NCI-H82 (cell line): ENCODE measurements at places on chromosomes 11 and 22.
A peak's percentile ranks its signal among the peaks of the same experiment; 100 is the strongest.

GRCh38 chr11:122399375-122399774 is 256.1 kb upstream of the UBASH3B start:
- DNase-seq: no peak

- no peak for DNase-seq
Measured at GRCh38 chr11:35334385-35335090, 84.8 kb downstream of the SLC1A2 start.

GRCh38 chr11:118842369-118842768 is 41.3 kb upstream of the CXCR5 start:
- DNase-seq: no peak

DNA sequence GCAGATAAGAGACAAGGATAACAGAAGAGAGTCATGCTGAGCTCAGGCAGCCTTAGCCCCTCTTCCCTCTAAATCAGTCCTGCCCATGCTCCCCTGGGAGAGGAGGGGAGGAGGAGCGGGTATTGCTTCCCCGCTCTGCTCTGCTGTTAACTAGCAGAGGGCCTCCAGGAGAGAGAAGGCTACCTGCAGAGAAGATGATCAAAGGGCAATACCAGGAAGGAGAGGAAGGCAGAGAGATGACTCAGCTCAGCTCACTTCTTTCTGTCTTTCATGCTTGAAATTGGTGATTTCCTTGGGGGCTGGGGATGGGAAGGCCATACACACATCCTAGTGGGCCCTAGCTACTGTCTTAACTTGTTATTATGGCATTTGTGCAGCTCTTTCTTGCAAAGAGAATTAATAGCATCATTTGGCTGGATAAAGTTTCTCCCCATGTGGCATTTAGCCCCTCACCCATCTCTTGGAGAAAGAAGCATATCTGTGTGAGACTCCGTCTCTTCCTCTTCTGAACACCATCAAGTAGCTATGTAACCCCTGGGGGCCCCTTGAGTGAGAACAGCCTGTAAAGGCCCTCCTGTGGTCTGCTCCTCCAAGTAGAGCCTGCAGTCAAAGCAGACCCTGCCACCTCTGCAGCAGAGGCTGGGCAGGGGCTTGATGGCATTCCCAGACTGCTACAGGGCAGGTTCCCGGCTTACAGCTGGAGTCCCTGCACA is 33.4 kb upstream of the AMOTL1 start:
- peak; percentile 87 for DNase-seq

- DNase-seq: no peak
Measured at GRCh38 chr22:46007003-46007847, 30.3 kb upstream of the WNT7B start.

DNA sequence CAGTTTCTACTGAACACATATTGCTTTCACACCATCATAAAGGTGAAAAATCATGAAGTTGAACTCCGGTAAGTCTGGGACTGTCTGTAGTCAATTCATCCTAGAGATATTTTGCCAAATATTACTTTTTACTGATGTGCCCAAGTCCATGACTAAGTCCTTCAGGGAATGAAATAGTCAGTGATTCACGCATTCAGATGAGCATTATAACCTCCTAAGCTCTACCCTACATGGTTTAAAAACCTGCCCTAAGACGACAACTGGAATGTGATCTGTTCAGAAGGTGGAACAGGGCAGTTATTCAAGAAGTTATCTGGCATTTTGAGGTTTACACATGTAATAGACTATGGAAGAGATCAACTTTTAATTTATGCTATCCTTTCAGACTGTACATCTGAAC is 125.6 kb downstream of the TRPC6 start:
- DNase-seq: no peak

- DNase-seq: no peak
Measured at GRCh38 chr11:120610111-120610510, 98.6 kb downstream of the GRIK4 start.

DNA sequence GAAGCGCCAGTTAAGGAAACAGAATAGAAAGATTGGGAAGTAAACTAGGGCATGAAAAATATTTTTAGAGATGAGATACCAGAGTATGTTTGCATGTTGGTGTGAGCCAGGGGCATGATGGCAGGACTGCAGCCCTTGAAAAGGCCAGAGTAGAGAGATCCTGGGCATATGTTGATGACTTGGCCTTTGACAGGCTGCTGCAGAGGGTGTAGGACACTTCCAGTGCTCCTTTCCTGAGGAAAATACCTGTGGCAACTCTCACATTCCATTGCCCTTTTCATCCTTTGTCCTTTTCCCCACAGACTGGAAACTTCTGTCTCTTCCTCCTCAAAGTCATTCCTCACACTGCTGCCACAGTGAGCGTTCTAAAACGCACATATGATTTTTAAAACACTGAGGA is 150.7 kb upstream of the CCDC90B start:
- DNase-seq: no peak

- no peak for DNase-seq
Measured at GRCh38 chr11:20782775-20783174, 113.4 kb downstream of the NELL1 start.

GRCh38 chr11:12100841-12101242 is 9.5 kb upstream of the MICAL2 start:
- DNase-seq: no peak

- DNase-seq: no peak
Measured at GRCh38 chr11:112759418-112759817, 201.8 kb upstream of the NCAM1 start.

GRCh38 chr22:31561238-31561887 is 65.0 kb downstream of the SFI1 start:
- peak; percentile 93 for DNase-seq

GRCh38 chr11:69027704-69028372 is 14.8 kb upstream of the MRGPRF start:
- DNase-seq: no peak

DNA sequence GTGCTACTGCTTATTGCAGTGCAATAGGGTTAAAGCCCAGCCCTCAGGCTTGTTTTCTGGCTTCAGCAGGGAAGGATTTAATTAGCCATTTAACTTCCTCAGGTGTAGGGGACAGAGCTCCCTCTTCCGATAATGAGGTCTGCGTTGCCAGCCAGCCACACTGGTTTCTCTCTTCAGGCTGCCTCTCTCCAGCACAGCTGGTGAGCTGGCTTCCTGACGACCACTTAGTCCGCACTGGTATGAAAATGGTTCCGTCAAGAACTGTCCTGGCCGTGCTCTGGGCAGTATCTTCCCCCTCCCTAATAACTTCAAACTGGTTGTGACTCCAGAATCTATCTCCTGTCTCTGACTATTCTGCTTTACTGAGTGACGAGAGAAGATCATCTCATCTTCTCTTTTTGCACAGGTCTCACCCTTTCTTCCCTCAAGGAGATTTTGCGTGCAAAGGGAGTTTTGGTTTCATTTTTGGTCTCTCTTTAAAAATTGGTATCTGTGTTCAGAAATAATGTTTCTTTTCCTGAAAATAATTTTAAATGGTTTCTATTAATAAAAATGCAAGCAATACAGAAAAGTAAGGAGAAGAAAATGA is 49.2 kb downstream of the CNTN5 start:
- DNase-seq: no peak

DNA sequence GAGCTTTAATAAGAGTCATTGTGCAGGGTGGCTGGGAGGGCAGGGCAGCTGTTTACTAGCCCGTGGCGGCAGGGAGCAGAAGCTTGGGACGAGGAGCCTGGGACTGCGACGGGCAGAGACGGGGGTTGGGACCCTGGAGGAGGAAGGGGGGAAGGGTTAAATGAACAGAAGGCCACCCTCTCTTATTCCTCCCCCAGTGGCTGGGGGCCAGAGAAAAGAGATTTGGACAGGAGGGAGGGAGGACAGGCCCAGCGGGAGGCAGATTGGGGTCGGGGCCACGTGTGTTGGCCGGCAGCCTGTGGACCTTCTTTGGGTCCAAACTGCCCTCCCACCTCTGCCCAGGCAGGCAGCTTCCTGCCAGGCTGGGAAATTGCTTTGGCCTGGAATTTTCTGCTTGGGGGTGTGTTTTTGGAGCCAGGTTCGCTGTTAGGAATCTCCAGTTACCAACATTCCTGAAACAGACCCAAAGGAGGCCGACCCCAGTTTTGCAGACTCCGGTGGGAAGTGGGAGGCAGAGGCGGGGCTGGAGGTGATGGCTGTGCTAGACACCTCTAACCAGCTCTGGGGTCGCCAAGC is 50.2 kb downstream of the APOL3 start:
- DNase-seq: no peak

GRCh38 chr11:19792510-19792909 is 79.9 kb downstream of the NAV2 start:
- no peak for DNase-seq

DNA sequence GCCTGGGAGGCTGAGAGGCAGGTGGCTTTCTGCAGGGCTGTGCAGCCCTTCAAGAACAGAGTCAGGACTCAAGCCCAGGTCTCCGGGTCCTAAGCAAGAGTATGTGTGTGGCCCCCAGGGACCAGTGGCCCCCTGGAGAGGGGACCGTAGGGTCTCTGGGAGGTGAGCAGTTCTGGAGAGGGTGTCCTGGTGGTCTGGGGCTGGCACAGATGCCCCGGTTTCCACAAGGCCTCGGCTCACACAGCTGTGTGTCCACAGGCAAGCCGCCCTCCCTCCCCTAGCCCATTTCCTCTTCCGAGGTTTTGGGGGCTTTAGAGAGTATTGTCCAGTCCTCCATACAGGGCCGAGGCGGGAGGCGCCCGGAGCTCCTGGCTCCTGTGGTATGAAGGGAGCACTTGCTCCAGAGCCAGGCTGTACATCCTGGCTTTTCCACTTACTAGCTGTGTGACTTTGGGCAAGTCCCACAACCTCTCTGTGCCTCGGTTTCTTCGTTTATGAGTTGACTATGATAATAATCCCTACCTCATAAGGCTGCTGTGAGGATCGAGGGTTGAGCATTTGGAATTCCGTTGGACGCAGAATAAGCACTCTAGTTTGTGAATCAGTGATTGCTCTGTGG is 3.4 kb upstream of the RPS19BP1 start:
- no peak for DNase-seq

GRCh38 chr11:69574608-69575255 is 66.2 kb upstream of the CCND1 start:
- no peak for DNase-seq

- no peak for DNase-seq
Measured at GRCh38 chr11:71933141-71933933, 4.5 kb downstream of the RNF121 start.

GRCh38 chr11:74620531-74620930 is 28.1 kb downstream of the POLD3 start:
- no peak for DNase-seq

GRCh38 chr11:74412733-74413359 is 14.6 kb upstream of the PGM2L1 start:
- DNase-seq: no peak

GRCh38 chr11:117702946-117703598 is 93.9 kb downstream of the DSCAML1 start:
- no peak for DNase-seq

DNA sequence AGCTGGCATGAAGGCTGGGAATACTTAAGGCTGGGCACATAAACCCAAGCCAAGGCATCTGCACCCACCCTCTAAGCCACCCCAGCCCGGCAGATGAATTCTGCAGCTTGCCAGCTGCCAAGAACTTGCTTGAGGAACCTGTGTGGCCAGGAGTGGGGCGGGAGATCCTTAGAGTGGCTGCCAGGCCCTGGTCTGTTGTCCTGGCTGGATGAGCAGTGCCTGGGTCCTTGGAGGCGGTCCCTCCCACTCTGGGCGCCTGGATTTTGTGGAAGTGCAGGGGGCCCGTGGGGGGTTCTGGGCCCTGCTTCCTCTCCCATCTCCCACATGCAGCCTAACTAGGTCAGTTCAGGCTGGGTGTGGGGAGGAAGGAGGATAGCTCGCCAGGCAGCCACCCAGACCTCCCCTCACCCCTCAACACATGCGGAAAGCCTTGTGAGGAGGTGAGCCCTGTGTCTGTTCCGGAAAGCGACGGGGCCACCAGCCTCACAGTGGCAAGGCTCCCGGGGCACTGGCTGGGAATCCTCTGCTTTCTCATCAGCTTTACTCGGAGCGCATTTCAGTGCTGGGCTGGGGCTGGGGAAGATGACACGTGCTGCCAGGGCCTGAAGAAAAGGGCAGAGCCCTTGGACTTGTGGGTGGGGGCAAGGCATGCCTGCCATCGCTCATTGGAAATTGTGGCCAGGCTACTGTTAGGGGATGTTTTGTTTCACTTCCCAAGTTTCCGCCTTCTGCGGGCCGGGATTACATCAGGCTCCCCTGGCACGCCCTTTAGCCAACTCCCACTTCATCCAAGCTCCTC is 8.4 kb downstream of the DAGLA start:
- no peak for DNase-seq

GRCh38 chr11:132540581-132540980 is 991.7 kb downstream of the OPCML start:
- no peak for DNase-seq

GRCh38 chr22:47474895-47475294 is 712.4 kb downstream of the TBC1D22A start:
- DNase-seq: no peak

DNA sequence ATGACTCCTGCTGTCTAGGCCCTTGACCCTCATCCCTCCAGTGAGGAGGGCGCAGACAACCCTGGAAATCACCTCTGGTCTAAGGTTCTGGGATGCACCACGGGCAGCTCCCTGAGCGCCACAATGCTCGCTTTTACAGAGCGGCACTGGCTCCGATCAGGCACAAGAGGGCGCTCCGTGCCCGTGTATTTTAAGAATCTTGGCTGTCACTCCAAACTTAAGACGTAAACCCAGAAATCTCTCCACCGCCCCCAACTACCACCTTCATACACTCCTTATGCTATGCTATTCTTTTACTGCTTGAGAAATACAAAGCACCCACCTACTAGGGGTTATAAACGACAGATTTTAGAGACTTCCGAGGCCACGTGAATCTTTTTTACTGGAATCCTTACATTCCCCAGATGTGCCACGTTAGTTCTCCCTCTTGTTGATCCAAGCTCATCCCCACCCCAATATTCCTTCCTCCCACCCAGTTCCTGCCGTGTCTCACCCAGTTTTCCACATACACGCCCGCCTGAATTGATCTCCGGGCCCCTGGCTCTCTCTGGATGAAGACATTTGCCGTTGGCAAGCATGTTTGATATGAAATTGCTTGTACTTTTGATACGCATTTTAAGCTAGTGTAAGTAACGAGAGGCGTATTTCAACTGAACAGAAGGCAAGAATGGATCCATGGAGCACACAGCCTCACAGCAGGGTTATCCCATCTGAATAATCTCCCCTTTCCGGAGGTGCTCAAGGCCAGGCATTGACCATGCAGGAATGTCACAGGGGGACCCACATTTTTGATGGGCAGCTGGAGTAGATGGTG is 453.5 kb downstream of the OPCML start:
- DNase-seq: peak; percentile 65

DNA sequence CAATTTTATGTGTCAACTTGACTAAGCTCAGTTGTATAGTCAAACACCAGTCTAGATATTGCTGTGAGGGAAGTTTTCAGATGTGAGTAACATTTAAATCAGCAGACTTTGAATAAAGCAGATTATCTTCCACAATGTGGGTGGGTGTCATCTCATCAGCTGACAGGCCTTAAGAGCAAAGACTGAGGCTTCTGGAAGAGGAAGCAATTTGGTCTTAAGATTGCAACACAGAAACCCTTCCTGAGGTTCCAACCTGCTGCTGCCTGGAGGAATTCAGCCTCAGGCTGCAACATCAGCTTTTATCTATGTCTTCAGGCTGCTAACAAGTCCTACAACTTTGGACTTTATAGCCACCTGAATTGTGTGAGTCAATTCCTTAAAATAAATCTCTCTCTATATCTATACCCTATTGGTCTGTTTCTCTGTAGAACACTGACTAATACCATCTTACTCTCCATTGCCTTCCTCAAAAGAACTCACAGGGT is 277.2 kb upstream of the PLET1 start:
- no peak for DNase-seq
